Stimulated activated CD8-positive, alpha-beta memory T cell treated with anti-CD3 and anti-CD28 coated beads, Interleukin-4, amount 100 ng/mL, for 24 hours (primary cell): ENCODE measurements at places on chromosomes 7 and 10.

DNA sequence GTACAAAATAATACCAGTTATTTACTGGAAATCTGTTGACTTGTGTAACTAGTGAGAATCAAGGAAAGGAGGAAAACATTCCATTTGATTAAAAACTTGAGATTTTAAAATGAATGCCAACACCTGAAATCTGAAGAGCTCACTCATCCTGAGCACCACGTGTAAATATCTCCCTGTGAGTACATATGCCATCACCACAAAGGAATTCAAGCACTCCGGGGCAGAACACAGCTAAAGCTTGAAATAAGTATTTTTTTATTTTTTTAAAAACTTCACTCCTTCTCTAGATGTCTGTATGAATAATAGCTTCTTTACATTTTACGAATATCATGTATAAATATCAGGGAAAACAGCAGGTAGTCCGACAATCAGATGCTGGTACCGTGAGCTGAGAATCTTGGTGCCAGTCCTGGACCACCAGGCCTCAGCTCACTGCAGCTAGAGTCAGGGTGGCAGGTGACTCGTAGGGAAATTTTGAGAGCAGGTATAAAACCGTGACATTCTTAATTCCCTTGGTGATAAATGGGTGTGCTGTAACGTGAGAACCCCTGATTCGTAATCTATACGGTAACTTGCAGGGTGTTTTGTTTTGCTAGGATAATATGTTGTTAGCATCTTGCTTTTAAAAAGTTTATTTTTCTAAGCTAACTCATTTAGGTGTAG is 12.7 kb downstream of the LMTK2 start:
- DNase-seq, result no peak

DNA sequence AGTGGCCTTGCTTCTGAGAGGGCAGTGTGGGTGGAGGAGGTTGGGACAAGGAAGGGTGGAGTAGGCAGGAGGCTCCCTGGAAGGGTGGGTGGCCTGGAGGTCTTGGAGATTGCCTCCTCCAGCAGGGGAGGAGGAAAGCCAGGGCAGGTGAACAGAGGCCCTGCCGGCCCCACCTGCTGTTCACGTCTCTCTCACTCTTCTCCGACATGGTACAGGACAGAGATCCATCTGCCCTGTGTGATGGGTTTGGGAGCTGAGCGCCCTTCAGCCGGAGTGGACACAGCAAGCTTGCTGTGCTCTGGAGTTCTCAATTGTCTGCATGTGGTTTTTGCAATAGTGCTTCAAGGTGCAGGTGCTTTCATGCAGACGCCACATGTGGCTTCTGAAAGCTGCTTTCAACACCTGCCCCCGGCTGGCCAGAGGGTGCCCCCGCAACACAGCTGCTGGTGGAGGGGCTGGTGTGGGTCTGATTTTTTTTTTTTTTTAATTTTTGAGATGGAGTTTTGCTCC is 82.8 kb upstream of the GNA12 start:
- no peak for DNase-seq

DNA sequence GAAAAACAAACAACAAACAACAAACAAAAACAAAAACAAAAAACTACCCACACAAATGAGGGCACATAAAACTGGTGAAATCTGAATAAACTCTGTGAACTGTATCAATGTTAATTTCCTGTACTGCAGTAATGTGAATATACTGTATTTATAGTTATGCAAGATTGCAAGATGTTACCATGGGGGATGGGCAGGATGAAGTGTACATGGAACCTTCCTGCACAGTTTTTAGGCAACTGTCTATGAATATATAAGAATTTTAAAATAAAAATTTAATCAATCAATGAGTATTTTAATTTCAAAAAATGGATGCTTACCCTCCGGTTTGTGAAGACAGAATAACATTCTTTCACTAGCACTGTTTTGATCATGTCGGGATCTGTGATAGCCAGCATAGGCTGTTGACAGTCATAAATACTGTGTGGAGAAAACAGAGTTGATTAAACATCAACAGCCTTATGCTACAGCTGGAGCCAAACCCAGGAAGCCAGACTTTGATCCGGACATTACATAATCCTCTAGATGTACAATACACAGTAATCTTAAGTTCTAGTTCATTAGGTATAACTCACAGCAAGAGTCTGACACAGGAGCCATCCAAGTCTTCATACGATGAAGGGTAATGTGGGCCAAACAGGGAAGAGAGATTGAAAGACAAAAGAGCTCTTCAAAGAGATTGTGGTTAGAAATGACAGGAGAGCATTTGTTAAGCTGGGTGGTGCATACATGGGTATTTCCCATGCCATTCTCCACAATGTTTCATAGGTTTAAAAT is 14.8 kb downstream of the CYP3A7 start:
- DNase-seq, result no peak

GRCh38 chr10:3475367-3475766 is 302.8 kb upstream of the PITRM1 start:
- no peak for DNase-seq
